B cell (primary cell): ENCODE measurements at places on chromosomes 3 and 15. TPM values are rescaled to one million over a fixed set of nuclear protein-coding genes. Genes with fewer than 3 reads are reported as not detected.

- no peak for DNase-seq
Measured at GRCh38 chr3:125220727-125221429, 8.3 kb upstream of the SLC12A8 start.

The CCR2 gene
- 0.23 and 0.82 TPM in 2 replicates for polyA plus RNA-seq

DNA sequence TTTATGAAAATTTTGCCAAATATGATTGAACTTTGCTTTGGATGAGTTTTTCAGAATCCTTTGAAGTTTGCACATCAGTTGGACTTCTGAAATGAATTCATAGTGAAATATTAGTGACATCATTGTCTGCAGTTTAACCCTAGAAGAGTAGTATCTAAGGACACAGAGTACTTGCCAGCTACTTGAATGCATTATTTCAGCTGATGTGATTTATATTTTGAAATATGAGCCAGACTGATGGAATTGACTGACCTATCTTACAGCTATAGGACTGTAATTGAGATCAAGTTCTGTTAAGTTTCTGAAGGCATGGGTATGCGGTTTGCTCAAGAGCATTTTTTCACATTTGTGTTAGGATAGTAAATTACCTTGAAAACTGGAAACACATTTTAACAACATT is 51.2 kb downstream of the LYSMD4 start:
- no peak for DNase-seq

The PTPRG gene
- polyA plus RNA-seq, result 0.07 and 0.12 TPM in 2 replicates

GRCh38 chr3:23084367-23084766 is 118.8 kb upstream of the UBE2E2 start:
- no peak for DNase-seq

DNA sequence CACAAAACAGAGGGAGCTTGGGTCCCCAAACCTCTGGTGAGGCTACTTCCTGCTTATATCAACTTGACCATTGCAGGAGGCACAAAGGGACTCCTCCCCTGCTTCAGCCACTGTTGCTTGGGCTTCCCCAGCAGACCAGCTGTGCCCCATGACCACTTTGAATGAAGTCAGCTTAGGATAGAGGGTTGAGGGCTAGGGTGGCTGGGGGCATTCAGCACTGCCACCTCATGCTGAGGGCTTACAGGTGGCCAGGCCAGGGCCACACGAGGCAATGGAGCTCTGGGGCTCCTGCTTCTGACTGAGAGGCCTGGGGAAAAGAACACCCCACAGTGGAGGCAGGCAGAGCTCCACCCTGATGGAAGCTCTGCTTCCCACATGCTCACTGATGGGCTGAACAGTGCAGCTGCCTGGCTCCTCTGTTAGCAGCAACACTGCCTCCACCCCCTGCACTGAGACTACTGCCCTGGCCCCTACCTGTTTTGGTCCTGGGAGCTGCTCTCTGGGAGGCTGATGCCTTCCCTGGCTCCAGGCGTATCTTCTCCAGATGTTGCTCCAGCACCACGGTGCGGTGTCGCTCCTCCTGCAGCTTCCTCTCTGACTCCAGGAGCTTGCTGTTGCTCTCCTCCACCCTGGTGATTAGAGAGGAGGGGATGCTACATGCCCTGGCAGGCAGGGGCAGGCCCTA is 10.2 kb upstream of the HHATL start:
- DNase-seq, result no peak

DNA sequence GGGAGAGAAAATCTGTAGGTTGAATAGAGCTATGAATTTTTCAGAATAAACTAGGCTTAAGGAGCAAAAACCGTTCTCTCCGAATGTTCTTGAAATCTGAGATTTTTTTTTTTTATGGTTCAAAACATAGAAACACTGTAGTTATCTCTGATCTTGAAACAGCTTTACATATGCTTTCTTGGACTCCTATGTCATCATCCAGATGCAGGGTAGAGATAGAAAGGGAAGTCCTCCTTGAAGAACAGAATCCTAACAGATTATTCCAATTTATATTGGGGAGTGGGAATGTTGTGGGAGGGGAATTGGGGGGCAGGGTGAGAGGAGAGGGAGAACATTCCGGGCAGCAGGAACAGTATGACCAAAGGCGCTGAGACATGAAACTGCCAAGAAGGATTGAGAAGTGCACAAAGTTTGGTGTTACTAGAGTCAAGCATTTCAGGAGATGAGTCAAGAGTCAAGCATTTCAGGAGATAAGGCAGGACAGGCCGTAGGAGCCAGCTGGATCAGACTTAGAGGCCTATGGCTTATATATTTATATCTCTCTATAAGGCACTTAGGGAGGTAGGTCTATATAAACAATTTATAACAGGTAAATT is 21.9 kb upstream of the ST3GAL6 start:
- no peak for DNase-seq

GRCh38 chr3:113222451-113223086 is 11.2 kb downstream of the BOC start:
- no peak for DNase-seq
